ENCODE measurements at places on chromosomes 1 and 21. TPM values are rescaled to one million over a fixed set of nuclear protein-coding genes. Genes with fewer than 3 reads are reported as not detected.

PCBP3 gene
- polyA plus RNA-seq: 2.5 TPM

LCE1E gene
- polyA plus RNA-seq: not detected

CR2 gene
- 0.98 TPM for polyA plus RNA-seq

RIPPLY3 gene
- 2.5 TPM for polyA plus RNA-seq

CFHR5 gene
- polyA plus RNA-seq: not detected

SELE gene
- polyA plus RNA-seq: 0.59 TPM

EPHB2 gene
- polyA plus RNA-seq: 11.9 TPM

DNAI4 gene
- 14.2 TPM for polyA plus RNA-seq

ACTL8 gene
- polyA plus RNA-seq: 0.06 TPM

All from renal cortex interstitium (tissue), 15 donors.